ENCODE measurements at places on chromosomes 7 and 10. TPM values are rescaled to one million over a fixed set of nuclear protein-coding genes. Genes with fewer than 3 reads are reported as not detected.

The CLIP2 gene
- total RNA-seq: 5.4 TPM

The ADAM12 gene
- not detected for total RNA-seq

The CDNF gene
- 4.8 TPM for total RNA-seq

The NUP42 gene
- 16.5 TPM for total RNA-seq

The KLLN gene
- total RNA-seq: 0.68 TPM

The TMEM229A gene
- not detected for total RNA-seq

The LRMDA gene
- total RNA-seq: 9.1 TPM

The ACTR3C gene
- 27.6 TPM for total RNA-seq

The SPACDR gene
- total RNA-seq: not detected

Measured in left lobe of liver (tissue), 2 donors.